ENCODE measurements at places on chromosomes 7 and 10.

- DNase-seq = no peak
These were observed 235.4 kb downstream of the KIAA1217 start for GRCh38 chr10:24444337-24444736.

GRCh38 chr7:1113548-1113885, 25.6 kb downstream of the GPER1 start:
- no peak for DNase-seq

- DNase-seq = no peak
These were observed 46.3 kb downstream of the MYOF start for GRCh38 chr10:93435621-93436397.

- DNase-seq = no peak
These were observed 51.9 kb upstream of the A1CF start for GRCh38 chr10:50937230-50937907.

DNA sequence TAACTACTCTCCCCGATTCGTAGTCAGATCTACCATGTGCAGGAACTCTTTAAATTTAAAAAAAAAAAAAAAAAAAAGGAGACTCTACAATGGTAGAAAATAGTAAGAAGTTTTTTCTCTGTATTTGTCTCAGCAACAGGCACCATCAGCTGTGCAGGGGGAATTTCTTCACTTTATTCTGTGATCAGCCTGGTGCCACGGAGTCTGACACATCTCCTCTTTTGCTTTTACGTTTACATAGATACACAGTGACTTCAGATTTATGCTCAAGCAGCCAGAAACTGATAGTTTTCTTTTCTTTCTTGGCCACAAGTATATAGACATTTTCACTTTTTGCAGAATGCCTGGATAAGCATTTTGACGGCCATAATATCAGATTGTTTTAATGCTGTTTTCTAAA, 190.6 kb upstream of the AKR1E2 start:
- DNase-seq = no peak

- DNase-seq = no peak
These were observed 32.4 kb downstream of the CCSER2 start for GRCh38 chr10:84360637-84361365.

- no peak for DNase-seq
These were observed 70.6 kb downstream of the AP3M1 start for GRCh38 chr10:74079936-74080590.

DNA sequence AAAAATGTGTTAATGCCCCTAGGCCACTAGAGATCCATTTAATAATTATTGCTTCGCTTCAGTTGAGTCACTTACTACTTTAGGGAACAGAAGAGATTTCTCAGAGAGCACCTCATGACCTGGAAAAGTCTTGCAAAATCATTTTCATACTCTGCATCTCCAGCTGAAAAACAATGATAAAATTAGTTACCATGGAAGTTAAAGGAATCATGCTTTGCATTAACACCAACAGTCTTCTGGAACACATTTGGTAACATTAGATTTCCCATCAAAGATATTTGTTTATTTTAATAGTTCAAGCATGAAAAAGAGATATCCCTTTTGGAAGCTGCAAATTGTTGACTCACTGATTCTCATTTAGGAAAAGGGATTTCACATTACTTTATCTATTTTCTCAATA, 1.8 kb upstream of the STEAP2 start:
- no peak for DNase-seq

DNA sequence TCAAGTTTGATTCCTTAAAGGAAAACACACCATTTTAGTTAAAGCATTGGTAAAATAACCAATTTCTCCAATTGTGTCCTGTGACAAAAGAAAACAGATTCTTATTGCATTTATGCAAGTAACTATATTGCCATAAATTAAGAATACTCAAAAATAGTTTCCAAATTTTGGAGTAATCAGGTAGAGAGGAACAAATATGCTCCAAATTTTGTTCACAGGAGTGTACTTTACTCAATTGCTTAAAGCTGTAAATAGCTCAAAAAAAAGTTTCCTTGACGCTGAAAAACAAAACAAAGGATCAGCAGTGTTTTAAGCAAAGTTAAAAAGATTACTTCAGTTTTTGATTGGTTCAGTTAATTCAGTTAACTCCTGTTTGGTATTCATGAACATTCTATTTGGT, 52.2 kb upstream of the INHBA start:
- no peak for DNase-seq

- DNase-seq = no peak
These were observed 82.0 kb downstream of the VWC2 start for GRCh38 chr7:49855281-49855980.

- no peak for DNase-seq
These were observed 156.8 kb upstream of the LYZL1 start for GRCh38 chr10:29131952-29132547.

GRCh38 chr10:70186571-70186970, 16.3 kb upstream of the SAR1A start:
- no peak for DNase-seq

DNA sequence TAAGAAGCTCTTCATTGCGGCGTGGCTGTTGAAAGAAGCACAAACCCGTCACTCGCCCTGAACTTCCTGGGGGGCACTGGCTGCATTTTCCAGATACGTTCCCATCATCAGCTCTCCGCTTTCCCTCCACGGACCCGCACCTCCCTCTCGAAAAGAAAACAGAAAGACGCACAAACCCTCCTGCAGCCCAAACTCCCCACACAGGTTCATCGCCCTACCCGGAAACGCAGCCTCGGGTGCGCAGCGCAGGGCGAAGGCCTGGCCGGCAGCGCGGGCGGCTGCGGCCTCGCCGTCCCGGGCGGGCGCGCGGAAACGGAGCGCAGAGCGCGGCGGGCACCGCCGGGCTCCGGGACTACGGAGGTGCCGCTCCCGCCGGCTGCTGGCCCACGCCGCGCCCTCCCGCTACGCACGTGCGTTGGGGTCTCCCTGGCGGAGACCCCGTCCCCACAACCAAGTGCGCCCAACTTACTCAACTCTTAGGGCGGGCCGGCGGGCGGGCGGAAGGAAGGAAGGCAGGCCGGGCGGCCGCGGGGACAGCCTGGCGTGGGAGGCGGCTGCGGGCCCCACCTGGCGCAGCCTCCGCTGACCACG, 822 bp downstream of the ZNF800 start:
- peak; percentile 36 for DNase-seq

DNA sequence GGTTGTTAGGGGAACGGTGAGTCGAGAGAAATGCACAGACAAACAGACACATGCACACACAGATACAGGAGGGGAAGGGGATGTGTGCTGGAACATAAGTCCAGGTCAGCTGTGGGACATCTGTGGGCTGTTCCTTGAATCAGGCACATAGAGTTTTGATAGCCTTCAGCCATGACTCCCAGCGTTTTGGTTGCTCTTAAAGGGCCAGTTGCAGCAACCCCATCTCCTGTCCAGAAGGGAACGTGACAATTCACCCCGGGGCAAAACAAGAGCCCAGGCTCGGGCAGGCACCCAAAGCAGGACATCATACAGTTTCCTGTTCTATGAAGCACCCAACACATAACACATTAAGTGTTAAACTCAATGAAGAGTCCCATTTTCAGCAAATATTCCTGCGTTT, 9.6 kb downstream of the INSYN2A start:
- no peak for DNase-seq

DNA sequence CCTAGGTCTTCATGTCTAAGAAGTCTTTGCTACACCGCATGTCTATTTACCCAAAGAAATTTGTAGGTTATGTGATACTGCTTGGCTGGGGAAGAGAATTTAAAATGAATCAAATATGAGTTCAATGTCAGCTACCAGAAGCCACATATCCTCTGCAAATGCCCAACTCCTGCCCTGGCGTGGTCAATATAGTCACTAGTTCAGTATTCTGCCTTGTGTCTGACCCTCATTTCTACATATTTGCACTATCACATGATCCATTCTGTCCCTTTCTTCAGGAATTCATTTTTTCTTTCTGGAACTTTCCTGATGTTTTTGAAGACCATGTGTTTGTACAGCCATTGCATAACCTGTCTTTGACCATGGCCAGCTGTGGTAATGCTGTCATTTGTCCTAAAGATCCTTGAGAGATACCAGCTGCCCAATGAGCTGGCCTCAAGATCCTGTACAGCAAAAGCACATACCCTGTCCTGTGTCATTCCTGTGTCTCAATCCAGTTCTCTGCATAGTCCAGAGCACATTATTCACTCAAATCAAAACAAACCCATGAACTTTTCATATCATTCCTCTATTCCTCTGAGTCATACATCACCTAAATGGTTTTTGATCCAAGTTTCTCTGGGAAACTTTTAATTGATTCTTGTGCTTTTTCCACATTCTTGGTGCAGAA, 524.5 kb downstream of the PARD3 start:
- DNase-seq = no peak

- DNase-seq = no peak
These were observed 100.4 kb downstream of the CDH23 start for GRCh38 chr10:71496927-71497762.

DNA sequence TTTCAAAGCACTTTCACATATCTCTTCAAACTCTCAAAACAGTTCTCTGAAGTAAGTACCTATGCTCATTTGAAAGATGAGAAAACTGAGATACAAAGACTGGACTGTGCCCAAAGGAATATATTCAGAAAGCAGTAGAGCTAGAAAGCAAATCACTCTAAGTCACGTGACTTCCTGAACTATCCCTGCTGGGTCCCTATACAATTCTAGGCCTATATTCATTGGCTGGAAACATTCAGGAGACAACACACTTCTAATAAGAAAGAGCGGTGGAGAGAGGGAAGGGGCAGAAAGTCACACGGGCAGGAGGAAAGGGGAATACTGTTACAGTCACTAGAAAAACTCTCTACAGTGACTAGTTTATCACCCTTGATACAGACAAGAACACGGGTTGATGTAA, 140.0 kb downstream of the CHCHD3 start:
- no peak for DNase-seq

DNA sequence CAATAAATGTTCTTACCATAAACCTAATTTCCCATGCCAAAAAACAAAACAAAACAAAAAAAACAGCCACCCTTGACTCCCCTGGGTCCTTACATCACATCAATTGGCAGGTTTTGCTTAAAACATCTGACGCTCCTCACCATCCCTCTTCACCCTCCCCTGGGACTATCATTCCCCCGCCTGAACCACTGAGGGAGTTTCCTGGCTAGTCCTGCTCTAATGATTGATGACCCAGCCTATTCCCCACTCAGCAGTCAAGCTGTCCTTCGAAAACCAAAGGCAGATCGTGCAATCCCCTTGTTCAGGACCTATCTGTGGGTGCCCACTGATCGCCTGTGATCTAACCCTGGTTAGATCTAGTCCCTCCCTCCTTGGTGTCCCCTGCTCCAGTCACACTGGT, 11.2 kb upstream of the FRMPD2 start:
- DNase-seq = no peak

DNA sequence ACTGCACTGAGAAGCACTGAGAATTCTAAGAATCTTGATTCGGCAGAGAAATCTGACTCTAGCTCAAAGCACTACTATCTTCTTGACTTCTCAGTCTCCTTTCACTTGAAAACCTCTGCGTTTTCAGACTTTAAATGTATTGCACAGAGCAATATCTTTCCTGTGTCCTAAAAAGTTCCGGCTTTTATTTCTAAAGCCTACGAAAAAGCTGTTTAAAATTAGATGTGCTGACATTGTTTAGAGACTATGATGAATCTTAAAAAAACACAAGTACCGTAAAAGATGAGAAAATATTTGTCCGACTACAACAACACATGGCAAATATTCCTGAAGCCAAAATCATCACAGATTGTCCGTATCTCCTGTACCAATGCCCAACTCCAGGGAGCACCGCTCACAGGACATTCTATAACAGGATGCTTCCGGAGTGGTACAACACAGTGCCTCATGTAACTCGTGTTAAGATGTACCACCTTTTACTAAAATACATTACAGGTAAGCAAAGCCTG, 136.9 kb downstream of the CUBN start:
- DNase-seq = no peak

DNA sequence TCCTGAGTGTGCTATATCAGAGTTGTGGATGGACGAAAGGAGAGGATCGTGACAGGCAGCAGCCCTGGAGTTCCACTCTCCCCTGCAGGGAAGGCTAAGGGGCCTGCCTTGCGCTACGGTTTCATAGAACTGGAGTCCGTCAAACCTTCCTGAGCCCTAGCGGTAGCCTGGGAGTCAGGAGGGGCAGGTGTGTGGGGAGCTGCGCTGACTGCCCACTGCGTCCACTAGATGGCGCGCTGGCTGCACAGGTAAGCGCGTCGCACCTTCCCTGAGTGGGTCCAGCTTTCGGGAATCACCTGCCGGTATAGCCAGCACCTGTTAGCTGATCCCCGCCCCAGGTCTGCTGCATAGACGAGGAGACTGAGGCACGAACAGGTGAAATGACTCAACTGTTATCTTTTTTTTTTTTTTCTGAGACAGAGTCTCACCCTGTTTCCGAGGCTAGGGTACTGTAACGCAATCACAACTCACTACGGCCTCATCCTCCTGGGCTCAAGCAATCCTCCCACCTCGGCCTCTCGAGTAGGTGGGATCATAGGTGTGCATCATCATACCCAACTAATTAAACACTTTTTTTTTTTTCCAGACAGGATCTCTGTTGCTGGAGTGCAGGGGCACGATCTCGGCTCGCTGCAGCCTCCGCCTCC, 20.2 kb upstream of the BAIAP2L1 start:
- DNase-seq = peak; percentile 33

- DNase-seq = no peak
These were observed 161.9 kb upstream of the INSYN2A start for GRCh38 chr10:127358337-127358736.

DNA sequence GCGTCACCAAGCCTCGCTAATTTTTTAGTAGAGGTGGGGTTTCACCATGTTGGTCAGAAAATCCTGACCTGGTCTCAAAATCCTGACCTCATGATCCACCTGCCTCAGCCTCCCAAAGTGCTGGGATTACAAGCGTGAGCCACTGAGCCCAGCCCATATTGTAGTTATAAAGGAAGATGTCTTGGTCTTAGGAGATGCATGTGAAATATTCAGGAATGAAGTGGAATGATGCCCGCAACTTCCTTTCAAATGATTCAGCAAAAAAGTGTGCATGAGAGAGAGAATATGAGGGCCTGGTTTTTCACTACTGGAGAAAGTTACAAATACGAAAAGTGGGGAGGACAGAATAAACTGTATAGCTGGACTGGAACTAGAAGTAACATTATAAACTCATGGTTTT, 15.9 kb downstream of the TMEM209 start:
- DNase-seq = no peak

DNA sequence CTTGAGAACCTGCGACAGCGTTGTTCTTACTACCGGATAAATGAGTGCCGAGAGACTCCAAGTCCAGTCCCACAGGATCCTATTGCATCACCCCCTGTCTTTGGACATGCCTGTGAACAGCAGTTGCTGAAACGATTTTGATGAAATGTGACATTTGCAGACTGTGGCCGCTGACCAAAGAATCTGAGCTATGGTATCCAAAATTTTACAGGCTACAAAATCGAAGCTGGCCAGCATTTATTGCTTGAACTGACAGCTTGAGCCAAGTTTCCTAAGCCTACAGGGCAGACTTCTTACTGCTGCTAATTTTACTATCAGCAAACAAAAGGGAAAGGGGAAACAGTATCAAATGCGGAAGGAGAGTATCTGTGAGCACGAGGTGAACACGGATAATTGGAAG, 12.1 kb upstream of the NPVF start:
- no peak for DNase-seq

- no peak for DNase-seq
These were observed 33.0 kb upstream of the EMX2 start for GRCh38 chr10:117509573-117509972.
